ENCODE measurements at places on chromosomes 12 and 14.

DNA sequence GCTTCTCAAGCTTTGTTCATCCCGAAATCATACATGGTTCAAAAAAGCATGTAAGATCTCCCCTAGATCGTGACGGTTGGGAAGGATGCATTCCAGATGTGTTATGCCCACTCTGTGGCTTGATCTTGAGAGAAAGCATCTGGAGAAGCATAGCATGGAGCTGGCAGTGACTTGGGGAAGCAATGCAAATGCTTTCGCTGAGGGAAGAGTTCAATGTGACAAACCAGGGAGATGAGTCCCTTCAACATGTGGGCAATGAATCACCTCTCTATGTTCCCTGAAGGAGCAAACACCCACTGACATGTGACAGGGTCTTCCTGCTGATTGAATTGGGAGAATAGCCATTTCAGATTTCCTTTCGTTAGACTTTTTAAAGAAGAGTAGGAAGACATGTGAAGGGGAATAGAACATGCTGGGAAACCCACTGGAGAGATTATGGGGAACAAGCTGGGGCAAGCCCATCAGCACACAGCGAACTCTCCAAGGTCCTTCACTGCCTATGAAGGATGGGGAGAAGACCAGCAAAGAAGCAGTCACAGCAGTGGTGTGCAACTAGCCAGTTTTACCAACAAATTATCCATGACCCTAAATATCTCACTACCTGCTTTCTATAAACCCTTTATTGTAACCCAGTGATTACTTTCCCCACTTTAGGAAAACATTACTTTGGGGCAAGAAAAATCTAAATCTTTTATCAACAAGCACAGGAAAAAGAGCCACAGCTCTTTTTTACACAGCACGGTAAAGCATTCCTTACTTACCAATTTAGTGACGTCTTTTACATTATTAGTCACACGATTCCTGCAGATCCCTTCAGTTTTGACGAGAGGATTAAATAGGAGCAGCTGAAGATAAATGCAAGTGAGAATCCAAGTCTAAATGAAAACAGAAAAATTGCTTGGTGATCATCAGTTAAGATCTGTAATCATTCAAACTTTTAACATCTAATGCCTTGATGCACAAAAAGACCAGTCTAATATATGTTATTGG lies 35.0 kb downstream of the KITLG start:
- no peak for DNase-seq

- DNase-seq, result no peak
Observed at GRCh38 chr14:101714394-101714793, 47.1 kb upstream of the PPP2R5C start.

DNA sequence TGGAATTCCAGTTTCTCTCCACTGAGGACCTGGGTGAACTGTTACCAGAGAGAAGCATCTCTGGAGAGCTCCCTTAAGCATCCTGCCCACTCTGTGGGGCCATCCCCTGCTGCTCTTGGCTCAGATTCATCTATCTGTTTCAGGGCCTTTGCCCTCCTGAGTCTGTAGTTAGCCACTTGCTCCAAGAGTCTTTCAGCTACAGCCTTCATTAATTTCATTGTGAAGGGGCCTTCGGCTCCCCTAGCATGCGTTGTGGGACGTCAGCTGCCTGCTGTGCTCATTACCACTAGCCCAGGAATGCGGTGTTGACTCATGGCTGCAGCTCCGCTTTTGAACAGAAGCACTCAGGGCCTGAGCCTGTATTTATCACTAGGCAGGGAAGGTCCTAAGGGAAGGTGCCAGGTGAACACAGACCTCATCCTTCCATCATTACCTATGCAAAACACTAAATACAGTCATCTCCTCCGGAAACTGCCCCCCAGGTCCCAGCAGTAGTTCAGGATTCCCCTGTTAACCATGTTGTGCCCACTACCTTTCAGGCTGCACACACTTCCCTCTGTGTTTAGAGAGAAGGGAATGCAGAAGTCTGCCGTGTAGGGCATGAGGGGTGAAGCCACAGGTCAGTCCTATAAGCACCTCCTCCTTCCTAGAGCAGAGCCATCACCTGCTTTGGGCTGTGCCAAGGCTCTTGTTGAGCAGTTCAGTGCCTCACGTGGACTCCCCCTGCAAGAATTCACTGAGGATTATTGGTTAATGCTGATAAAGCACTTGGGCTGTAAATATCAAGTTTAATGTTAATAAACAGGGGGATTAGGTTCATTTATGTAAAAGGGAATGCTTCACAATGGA lies 191.4 kb downstream of the CACNA1C start:
- DNase-seq, result peak; percentile 28

DNA sequence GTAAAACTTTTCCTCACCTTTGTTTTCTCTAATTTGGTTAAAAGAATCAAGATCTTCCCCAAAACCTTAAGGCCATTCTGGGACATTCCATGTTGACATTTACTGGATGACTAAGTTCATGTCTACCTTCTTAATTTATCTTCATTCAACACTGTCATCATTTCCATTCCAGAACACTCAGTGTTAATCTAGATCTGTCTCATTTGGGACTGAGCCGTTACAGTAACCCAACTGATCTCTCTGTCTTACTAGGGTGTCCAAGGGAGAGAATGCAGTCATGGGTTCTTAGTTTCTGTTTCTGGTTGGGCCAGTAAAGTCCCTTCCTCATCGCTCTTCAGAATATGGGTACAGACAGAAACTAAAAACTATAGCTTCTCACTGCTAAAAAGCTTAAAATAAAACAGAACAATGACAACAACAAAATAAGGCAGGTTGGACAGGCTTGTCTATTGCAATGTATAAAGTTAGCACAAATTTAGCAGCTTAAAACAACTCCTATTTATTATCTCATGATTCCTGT lies 144.8 kb downstream of the ASCL1 start:
- no peak for DNase-seq

- DNase-seq, result no peak
Observed at GRCh38 chr14:24351517-24351916, 11.7 kb upstream of the RIPK3 start.

- DNase-seq, result no peak
Observed at GRCh38 chr14:44814196-44814595, 147.6 kb downstream of the KLHL28 start.
